D721Med (cell line): ENCODE measurements at places on chromosomes 13 and 19.

- no peak for DNase-seq
Observed at GRCh38 chr19:18173054-18173571, 500 bp upstream of the IFI30 start.

GRCh38 chr19:49151267-49152118 lies 3.7 kb downstream of the HRC start:
- no peak for DNase-seq

DNA sequence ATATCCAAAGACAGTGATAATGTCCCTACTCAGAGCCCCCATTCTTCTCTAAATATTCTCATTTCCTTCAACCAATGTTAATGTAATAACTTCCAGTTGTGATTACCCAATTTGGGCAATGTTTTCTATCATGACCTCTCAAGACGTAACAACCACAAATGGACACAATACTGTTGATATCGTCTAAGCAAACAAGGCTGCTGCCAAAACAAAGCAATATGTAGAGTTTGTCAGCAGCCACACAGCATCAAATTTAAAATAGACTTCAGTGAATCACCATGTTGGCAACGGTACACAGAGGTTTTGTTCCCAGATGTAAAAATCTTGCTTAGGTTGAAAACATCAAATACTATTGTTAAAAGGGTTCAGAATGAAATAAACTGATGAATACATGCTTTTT lies 205.1 kb downstream of the DACH1 start:
- DNase-seq, result no peak

- DNase-seq, result no peak
Observed at GRCh38 chr13:104015646-104016396, 949.6 kb upstream of the SLC10A2 start.

DNA sequence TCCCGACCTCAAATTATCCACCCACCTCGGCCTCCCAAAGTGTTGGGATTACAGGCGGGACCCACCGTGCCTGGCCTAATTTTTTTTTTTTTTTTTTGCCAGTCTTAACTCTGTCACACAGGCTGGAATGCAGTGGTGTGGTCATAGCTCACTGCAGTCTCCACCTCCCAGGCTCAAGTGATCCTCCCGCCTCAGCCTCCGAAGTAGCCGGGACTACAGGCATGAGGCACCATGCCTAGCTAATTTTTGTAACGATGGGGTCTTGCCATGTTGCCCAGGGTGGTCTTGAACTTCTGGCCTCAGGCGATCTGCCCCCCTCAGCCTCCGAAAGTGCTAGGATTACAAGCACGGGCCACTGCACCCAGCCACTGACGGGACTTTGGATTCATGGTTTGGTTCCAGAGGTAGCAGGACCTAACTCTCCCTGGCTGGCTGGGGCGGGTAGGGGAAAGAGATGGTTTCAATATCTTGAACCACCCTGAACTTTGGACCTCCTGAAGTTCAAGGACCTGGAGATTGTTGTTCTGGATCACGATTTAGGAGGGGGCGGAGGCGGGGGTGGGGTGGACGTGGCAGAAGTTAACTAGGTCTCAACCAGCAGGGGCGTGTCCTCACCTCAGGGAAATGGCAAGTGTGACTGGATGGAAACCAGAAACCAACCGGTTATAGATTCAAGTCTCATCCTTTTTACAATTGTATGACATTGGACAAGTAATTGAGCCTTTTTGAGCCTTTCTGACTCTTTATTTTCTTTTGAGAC lies 40.8 kb downstream of the IER2 start:
- no peak for DNase-seq

GRCh38 chr19:30064771-30065494 lies 122.9 kb downstream of the URI1 start:
- DNase-seq, result peak; percentile 8

DNA sequence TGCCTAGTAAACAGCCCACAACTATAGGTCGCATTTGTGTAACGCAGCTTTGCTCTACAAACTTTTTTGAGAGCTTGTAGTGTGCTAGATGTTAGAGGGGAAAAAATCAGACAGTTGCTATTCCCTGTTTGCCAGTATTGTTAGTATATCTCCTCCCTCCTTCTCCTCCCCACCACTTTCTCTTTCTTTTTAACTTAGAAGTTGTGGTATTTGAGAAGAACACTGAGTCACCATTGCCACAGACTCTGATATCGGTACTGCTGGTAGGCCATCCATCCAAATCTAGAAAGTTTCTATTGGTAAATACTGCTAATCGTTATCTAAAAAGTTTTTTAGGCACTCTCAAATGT lies 666 bp downstream of the POMP start:
- DNase-seq, result no peak

DNA sequence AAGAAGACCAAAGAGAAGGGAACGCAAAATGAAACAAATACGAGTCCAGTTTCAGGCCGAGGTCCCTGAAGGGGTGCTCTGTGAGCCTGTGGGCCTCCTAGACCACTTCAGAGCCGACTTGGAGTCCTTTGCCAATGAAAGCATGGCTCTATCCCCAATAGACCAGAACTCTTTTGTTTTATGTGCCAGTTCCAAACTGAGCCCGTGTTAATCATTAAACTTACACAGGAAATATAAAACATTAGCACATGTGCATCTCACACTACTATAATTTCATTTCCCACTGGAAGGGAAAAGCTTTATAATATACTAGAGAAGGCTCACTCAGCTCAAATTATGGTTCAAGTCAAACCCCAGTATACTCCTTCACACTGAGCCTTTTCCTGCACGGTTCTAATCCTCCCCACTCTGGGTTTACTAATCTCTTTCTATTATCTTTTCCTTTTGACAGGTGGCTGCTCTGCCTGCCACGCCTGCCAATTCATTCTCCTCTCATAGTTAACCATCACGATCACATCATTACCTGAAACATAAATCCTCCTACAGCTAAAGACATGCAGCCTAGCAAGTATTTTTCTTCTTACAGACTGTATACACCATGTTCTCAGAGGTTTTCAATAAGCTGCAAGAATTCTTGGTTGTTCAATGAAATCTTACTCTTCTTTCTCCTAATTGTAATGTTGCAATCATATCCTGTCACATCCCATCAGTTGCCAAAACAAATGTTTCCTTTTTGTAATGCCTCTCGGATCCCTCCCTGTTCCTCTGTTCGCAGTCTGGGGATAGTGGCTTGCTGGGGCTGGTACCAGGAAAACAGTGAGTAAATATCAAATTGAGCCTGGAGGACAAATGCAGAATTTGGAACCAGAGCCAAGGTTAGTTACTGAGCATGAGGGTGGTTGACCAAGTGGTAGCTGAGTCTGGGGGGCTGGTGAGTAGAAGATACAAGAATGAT lies 18.8 kb upstream of the WASF3 start:
- no peak for DNase-seq

- DNase-seq, result no peak
Observed at GRCh38 chr13:106361621-106362020, 173.8 kb downstream of the EFNB2 start.

- DNase-seq, result no peak
Observed at GRCh38 chr19:2802826-2803225, 16.8 kb upstream of the ZNF554 start.

DNA sequence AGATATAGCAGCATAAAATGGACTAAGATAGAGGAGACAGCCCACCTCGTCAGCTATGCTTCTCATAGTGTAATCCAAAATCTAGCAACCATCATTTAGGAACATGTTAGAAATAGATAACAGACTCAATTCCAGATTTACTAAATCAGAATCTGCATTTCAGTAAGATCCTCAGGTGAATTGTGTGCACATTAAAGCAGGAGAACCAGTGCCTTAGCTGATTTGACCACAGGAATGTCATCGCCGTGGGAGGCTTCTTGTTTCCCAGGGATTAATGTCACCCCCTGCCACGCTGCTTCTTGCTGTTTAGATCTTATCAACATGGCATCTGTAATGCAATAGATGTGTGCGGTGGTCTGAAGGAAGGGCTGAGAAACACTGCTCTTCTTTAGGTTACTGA lies 84.0 kb downstream of the GPC5 start:
- no peak for DNase-seq

DNA sequence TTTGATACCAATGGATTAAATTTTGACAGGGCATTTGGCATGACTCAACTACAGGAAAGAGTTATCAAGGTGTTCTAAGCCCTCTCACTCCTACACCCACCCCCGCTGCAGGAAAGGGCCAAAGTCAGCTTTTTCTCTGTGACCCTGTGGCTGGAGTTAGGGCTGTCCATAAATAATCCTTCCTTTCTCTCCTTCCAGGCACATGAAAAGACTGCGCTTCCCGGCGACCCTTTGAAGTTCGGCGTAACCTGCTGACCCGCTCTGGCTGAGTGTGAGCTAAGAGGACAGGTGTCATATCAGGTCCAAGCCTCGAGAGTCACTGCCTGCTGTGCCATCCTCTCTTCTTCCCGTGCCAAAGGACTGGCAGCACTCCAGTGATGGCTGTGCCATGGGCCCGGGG lies 25.6 kb downstream of the ZNF114 start:
- no peak for DNase-seq

DNA sequence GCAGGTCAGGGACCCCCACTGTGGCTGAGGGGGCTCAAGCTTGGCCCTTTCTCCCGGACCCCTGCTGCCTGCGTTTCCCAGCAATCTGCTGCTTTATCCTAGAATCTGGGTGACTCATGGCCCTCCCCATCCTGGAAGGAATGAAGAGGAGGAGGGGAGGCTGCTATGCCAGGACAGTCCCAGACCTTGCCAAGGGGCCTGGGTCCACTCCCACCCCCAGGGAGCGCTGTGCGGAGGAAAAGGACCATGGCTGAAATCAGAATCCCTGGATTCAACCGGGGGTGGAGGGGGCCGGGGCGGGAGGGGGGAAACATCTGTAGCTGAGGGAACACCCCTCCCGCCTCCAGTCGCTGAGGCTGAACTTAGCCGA lies 20.5 kb downstream of the ZNF114 start:
- DNase-seq, result no peak

GRCh38 chr19:43818500-43818899 lies 8.6 kb upstream of the ZNF283 start:
- DNase-seq, result no peak

DNA sequence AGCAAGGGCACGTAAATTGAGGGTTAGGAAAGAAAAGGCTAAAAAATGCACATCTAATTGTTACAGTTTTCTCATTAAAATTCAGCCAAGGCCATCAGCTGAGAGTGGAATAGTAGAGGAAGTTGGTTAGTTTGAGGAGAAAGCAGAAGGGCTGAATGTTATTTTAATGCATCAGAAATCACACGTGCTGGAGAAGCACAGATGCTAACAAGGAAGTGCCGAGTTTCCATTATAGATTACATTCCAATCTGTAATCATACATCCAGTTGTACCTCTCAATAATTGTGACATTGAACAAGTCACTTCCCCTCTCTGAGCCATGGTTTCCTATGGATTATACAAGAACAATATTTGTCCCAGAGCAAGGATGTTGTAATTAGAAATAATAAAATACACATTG lies 25.1 kb downstream of the FPR3 start:
- no peak for DNase-seq

- DNase-seq, result no peak
Observed at GRCh38 chr13:44801990-44802389, 187.3 kb downstream of the NUFIP1 start.

DNA sequence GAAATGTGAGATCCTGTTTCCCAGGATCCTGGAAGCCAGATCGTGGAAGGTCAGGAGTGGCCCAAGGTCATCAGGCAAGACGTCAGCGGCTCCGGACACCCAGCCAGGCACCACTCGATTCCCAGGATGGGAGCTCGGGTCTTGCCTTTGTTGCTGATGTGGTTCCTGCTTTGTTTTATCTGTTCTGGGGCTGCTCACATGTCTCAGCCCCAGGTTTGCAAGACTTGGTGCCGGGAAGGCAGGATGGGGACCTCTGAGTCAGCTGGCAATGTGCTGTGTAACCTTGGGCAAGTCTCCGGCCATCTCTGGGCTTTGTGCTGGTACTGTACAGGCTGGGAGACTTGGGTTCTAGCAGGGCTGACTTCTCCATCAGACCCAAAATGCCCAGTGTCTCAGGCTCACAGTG lies 1.4 kb upstream of the FCHO1 start:
- DNase-seq, result no peak

DNA sequence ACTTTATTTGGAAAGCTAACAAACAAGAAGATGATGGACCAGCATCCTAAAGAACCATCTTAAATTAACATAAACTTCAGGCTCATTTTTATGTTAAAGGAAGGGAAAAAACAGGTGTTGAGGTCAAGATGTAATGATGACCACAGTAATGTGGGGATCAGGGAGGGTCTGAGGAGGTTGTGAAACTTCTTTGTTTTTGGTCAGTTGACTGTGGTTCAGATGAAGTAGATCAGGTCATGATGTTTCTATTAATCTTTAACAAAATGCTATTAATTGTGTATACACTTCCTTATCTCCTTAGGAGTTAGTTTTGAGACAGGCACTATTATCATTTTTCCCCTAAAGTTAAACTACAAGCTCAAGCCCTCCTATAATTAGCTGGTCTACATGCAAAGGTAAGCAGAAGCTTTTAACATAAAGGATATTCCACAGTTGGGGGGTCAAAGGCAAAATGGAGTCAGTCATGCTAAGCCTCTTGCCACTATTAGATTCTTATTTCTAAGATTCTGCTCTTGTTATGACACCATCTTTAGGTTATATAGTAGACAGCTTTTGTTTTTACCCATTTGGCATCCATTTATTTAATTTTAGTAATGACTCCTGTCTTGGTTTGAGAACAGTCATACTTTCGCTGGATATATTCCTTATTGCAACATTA lies 800.1 kb upstream of the PCDH9 start:
- no peak for DNase-seq

DNA sequence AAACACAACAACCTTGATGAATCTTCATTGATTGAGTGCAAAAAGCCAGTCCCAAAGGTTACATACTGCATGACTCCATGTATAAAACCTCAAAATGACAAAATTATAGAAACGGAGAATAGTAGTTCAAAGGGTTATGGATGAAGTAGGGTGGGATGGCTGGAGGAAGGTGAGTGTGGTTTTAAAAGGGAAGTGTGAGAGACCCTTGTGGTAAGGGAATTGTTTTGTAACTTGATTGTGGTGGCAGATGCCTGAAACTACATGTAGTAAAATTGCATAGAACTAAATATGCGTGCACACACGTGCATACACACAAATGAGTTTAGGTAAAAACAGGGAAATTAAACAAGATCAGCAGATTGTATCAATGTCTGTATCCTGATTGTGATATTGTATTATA lies 340.7 kb downstream of the MTUS2 start:
- DNase-seq, result no peak

- peak; percentile 33 for DNase-seq
Observed at GRCh38 chr13:94864474-94864873, 152.1 kb upstream of the SOX21 start.

- no peak for DNase-seq
Observed at GRCh38 chr13:32535115-32535514, 3.5 kb downstream of the N4BP2L2 start.

GRCh38 chr13:84823528-84823927 lies 941.3 kb upstream of the SLITRK1 start:
- no peak for DNase-seq

DNA sequence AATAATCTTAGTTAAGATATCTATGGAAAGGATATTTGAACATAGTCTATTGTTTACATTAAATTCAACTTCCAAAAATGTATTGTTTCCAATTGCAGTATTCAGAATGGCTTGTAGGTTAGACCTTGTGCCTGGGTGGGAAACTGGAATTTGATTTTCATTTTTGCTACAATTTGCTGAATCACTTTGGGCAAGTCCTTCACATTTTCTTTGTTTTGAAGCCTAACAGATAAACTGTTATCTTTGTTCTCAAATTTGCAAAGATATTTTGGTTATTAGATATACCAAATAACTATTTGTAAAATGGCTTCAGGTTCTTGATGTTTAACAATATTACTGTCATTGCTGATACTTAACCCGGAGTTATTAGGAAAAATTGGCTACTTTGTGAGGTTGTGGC lies 82.6 kb downstream of the WDFY2 start:
- no peak for DNase-seq
